ENCODE measurements at places on chromosomes 2 and 18.

- DNase-seq, result no peak
Measured at GRCh38 chr2:23550553-23550952, 165.6 kb downstream of the KLHL29 start.

DNA sequence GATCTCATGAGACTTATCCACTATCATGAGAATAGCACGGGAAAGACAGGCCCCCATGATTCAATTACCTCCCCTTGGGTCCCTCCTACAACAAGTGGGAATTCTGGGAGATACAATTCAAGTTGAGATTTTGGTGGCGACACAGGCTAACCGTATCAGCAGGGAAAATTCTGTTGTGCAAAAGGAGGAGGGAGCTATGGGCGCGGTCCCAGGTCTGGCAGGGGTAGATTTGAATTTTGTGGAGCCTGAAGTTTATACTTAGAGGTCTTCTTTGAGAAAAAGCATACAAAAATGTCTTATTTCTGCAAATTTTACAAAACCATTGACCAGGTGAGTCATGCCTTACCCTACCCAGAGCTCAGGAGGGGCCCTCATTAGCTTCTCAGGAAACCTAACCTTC lies 36.6 kb downstream of the SLC4A3 start:
- DNase-seq, result no peak

GRCh38 chr18:69795791-69796190 lies 151.9 kb downstream of the CD226 start:
- no peak for DNase-seq

DNA sequence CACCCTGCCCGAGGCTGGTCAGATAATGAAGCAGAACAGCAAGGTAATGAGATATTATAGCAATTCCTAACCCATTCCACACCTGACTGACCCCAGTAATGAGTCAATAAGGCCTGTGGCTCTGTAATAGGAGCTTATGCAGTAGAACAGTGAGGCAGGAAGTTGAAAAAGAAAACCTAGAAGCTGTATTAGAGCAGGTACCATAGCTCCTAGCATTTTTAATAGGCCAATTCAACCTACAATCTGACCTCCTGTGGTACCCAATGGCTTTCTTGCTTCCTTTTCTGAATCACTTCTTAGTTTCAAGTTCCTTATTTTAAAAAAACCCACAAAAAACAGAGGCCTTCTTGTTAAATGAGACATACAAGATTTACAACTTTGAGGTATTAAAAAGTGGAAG lies 43.6 kb upstream of the MAP2 start:
- no peak for DNase-seq

- no peak for DNase-seq
Measured at GRCh38 chr2:141805302-141805701, 325.5 kb downstream of the LRP1B start.

DNA sequence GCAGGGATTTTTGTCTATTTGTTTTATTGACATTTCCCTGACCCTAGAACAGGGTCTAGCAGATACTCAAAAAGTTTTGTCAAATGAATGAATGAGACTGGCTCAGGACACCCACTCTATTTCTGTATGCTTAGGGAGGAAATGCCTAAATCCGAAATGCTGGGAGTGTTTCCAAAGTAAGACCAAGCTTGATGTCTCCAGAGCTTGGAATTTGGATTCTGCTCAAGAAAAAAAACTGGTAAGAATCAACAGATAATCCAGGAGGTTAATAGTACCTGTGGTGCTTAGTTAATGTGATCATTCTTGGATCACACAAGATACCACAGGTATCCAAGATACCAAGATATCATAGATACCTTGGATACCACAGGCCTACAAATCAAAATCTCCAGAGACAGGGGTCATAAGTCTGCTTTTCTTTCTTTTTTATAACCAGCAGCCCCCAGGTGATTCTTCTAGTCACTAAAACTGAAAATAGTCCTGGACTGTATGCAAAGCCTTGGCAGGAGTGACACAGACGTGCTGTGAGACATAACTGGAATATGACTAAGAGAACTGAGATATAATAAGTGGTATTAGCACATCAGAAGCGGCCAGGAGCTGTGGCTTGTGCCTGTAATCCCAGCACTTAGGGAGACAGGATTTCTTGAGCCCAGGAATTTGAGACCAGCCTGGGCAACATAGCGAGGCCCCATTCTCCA lies 39.9 kb upstream of the SP3 start:
- DNase-seq, result no peak

DNA sequence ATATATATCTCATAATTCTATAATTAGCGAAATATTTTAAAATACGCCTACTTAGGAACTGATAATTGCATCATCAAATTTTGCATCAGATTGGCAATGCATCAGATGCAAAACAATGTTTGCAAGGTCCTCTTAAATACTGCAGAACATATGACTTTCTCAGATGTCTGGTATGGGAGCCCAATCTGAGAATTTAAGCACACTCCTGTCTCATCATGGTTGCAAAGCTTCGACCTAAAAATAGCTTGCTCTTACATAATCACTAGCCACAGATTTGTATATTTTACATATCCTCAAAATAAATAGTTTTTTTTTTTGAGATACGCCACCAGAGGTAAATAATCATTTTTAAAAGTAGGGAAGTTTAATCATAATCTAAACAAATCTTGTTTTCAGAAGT lies 123.2 kb downstream of the CABYR start:
- no peak for DNase-seq

DNA sequence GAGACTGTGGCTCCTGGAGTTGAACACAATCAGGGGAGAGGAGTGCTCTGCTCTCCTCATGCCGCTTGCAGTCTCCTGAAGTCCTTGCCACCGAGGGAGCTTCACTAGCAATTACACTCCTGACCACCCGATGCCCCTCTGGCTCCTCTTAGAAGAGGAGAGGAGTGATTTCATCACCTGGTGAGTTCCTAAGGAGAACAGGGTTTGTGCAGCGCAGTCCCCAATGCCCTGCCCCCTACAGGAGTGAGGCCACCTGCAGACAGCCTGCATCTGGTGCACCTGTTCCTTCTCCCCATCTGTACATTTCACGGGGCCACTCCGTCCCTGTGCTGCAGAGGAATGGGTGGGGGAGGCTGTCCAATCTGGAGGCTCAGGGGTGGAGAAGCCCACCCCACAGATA lies 267.2 kb downstream of the HRH4 start:
- no peak for DNase-seq

DNA sequence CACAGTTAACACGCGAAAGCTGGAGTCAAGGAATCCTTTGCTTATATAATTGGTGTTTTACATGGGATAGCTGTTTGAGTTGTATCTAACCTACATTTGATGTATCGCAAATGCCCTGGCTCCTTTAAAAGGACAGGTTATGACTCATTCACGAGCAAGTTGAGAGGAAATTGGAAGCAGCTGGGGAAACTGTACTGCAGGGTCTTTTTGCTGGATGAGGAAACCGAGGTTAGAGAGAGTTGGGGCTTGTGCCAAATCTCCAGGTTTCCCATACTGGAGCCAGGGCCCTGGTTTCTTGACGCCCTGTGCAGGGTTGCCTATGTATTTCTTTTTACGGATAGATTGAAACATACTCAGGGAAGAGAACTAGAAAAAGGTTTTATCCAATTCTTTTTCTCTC lies 60.0 kb upstream of the SPTBN1 start:
- DNase-seq, result no peak

DNA sequence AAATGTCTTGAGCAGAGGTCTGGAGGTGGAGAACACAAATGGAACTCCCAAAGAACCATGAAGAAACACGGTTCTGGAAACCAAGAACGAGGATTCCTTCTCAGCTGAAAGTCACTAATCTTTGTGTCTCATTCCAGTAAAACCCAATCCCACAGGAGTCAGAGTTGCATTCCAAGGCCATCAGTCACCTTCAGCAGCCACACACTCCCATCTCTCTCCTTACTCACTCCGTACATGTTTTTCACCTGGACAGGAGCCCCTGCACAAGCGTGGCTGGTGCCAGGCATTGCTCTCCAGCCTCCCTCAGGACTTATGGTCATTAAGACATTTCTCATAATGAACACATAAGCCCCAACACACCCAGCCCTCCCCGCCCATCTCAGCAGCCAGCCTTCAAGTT lies 175.4 kb upstream of the SIX2 start:
- DNase-seq, result no peak

- DNase-seq, result no peak
Measured at GRCh38 chr2:100752628-100753333, 67.2 kb upstream of the NPAS2 start.

GRCh38 chr2:197113275-197113711 lies 186.8 kb upstream of the PGAP1 start:
- no peak for DNase-seq

DNA sequence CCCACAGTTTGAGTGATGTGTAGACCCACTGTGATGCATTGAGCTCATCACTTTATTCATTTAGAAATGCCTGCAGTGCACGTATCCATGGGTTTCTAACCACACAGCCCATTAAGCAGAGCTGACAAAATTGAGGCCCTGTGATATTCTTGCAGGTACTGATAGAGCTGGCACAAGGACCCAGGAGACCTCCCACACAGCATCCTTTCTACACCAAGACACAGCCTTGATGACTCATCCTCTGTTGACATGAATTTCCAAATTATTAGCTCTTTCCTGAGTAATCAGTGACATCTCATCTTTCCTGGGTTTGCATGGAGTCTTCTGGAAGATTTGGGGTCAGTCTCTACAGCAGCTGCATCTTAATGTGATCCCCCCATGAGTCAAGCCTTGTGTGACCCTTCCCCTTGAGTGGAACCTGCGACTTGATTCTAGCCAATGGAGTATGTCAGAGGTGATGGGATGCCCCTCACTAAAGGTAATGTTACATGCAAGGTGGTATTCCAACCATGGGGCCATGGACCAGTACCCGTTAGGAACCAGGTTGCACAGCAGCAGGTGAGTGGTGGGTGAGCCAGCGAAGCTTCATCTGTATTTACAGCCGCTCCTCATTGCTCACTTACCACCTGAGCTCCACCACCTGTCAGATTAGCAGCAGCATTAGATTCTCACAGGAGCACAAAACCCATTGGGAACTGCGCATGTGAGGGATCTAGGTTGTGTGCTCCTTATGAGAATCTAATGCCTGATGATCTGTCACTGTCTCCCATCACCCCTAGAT lies 181.1 kb upstream of the ARL4C start:
- DNase-seq, result no peak

DNA sequence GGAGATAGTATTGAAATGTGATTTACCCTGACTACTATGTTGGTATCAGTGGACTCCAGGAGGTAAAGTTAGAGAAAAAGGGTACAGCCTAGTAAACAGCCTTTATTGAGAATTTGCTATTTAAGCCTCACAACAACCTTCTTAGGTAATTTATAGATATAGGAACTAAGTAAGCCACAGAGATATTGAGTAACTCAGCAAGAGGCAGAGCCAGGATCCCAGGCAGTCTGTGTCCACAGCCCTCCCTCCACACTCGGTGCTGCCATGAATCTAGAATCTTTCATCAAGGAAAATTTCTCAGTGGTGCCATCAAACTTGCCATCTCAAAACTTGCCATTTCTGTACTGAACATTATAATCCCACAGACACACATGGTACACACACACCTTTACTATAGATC lies 170.9 kb downstream of the CAPN13 start:
- no peak for DNase-seq

- DNase-seq, result no peak
Measured at GRCh38 chr2:206535260-206535986, 92.1 kb downstream of the ADAM23 start.

DNA sequence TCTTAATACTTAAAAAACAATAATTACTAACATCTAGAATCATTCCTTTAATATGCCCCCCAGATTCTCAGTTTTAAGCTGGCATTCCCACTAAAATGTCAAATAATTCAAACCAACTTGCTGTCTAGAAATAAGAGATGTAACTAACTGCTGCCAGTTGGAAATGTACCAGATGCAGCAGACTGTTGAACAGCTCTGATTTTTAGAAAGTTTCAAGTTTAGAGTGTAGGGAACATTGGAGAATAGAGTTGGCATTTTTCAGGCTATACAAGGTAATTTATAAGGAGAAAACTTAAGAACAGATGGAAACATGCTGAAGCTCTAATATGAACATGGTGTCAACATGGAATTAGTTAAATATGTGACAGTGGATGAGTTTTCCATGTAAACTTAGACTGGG lies 101.4 kb downstream of the PTRHD1 start:
- DNase-seq, result no peak

- no peak for DNase-seq
Measured at GRCh38 chr2:225171350-225171749, 129.1 kb upstream of the DOCK10 start.

GRCh38 chr2:104891145-104891544 lies 37.2 kb downstream of the POU3F3 start:
- DNase-seq, result no peak

DNA sequence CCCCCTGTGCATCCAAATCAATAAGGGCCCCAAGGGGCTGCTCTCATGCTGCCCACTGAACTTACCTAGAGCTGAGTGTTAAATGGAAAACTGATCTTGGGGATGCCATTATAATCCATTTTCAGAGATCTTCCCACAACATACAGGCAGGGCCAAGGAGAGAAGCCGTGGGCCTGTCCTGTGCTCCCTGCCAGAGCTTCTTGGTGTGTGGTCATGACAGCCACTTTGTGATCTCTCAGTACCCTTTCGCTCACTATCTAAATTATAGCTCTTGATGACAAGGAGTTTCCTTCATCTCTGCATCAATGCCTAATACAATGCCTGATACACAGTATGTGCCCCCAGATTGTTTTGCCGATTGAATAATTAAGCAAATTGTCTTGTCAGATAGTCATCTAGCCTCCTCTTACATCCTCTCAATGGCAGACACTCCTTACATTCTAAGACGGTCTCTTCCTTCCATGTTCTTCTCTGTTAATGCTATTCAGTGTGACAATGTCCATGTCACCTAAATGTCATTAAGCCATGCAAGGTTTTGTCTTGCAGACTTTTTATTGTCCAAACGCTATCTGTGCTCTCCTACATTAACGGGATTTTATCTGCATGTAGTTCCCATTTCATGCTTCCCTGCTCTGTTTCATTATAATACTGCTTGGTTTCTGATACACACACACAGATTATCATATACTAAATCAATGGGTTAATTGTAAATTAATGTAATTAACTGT lies 5.9 kb downstream of the CSRNP3 start:
- no peak for DNase-seq

- no peak for DNase-seq
Measured at GRCh38 chr2:190679813-190680591, 31.1 kb downstream of the NAB1 start.

GRCh38 chr2:237896956-237897355 lies 37.5 kb downstream of the RAMP1 start:
- DNase-seq, result no peak

DNA sequence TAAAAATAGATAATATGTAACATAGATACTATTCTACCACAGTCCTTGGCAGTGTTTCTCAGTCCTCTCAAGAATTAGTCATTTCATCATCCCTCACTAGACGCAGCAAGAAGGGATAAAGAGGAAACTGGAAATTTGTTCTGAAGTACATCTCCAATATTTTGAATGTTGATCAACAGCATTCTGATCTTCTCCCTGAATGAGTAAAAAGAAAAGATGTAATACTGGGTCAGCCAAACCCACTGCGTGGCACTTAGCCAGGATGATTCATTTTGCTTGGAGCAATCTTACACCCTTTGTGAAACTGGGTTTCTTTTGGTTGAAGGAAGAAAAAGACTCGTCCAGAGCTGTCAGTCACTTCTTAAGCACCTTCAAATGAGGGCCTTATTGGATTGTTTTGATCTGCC lies 54.1 kb downstream of the TAF1B start:
- DNase-seq, result no peak

All from D721Med (cell line).